ENCODE measurements at places on chromosomes 1 and 21.

GRCh38 chr1:152630596-152630995 lies 7.7 kb upstream of the LCE3A start:
- no peak for DNase-seq

DNA sequence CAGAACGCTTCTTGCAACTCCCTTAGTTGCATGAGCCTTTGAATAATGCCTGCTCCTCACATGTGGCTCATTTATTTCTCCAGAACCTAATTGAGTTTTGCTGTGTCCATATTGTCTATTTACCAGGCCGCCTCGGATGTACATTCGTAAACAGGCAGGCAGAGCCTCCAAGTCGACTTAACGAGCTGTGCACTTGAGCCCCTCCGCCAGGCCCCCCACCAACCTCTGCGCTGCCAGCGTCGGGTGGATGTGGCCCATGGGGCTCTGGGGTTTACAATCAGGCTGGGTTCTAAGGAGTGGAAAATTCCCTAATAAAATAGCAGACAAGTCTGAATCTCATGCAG lies 106.1 kb downstream of the NPHP4 start:
- DNase-seq, result no peak

DNA sequence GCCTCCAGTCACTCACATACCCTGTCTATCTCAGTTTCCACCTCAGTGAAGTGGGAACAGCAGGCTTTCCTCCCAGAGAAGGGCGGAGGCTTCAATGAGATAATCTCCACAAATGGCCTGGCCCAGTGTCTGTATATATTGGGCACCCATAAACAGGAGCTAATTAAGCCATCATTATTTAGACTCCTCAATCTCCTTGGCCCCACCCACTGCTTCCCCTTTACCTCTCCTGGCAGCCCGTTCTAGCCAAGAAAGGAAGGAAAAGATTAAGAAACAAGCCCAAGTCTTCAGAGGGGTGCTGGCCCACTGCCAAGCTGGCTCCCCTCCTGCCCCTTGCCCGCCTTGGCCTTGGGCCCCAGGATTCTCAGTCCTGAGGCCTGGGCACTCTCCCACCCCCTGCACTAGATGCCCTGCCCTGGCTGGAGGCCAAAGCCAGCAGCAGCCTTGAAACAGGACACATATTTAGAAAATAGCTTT lies 15.9 kb upstream of the EPB41 start:
- DNase-seq, result no peak

- DNase-seq, result no peak
These were observed 2.2 kb upstream of the HAO2 start for GRCh38 chr1:119366424-119366823.

GRCh38 chr1:36966242-36966641 lies 68.1 kb downstream of the GRIK3 start:
- DNase-seq, result no peak

GRCh38 chr1:239386453-239387303 lies at the start of gene CHRM3:
CHRM3 (plus strand) TSS chr1:239386568; CDS start chr1:239907452, 520,884 bp downstream.
- no peak for DNase-seq

Data from NCI-H1092 treated with DMSO at 0.1 percent for 48 hours (cell line).